ENCODE measurements at places on chromosomes 7 and 10.

DNA sequence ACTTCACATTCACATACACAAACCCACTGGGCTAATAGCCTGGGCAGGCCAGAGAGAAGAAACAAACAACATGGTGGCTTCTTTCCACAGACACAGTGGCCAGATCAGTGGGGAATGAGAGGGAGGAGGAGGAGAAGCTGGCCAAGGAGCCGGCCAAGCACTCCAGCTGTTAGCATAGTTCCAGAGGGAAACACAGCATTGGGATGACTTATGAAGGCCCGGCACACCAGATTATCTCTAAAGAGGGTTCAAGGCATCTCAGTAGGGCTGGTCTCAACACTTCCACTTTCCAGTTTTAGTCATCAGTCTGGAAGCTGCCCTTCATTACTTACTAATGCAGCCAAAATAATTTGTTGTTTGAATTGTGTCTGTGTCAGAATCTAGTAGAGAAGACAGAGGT, 42.1 kb upstream of the GPR26 start:
- DNase-seq, result no peak

- DNase-seq, result no peak
Observed at GRCh38 chr7:123750389-123751230, 1.8 kb upstream of the WASL start.

DNA sequence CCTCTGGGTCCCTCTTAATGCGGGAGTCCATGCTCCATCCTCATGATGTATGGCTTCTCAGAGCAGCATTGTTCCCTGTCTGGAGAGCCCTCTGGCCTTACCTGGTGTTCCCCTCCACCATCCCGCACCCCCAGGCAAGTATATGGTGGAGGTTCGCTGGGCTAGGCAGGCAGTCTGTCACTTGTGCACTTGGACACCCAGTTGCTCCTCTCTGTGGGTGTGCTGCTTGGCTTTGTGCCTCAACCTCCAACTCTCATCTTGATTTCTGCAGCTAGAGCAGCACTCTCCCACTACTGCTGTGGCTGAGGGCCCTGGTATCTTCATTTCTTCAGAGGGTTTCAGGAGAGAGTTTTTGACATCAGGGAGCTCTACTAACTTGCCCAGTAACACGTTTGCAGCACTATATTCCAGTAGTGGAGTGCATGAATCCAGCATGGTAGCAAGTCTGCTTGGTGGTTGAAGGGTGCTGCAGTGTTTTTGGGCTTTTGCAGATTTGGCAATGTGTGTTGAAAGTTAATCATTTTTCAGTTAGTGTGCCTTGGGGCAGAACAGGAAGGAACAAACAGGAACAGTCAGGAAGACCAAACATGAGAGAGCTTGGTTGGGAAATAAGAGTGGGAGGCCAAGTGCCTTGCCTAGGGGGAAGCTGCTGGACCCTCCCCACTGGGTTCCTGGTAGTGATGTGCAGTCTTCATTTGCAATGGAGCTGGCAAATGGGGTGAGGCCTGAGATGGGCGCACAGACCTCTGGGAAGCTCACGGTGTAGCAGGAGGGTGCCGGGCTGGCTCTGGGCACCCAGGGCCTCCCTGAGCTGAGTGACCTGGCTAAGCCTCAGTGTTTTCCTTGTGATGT, 37.4 kb downstream of the TSPAN14 start:
- peak; percentile 98 for DNase-seq

DNA sequence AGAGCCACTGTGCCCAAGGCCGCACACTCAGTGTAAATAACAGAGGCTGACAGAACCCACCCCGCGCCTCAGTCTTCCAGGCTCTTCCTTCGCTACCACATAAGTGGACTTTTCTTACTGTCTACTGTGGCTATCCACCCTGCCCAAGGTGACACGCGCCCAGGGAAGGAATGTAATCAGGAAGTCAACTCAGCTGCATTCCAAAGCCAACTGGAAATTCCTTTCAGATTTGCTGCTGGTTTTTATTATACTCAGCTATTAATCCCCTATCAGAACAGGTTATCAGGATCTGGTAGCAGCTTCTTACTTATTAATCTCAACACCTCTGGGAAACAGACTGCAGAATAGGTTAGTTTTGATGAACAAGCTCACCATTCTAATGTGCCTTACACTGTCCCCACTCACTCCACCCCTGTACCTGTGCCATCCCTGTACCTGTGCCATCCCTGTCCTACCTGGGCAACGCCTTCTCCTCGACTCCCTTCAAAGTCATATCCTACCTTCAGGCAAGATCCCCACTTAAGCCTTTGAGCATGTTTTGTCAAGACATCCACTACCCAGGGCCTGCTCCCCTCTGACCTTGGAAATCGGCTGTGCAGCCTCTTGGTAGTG, 90.7 kb downstream of the NHLRC2 start:
- no peak for DNase-seq

DNA sequence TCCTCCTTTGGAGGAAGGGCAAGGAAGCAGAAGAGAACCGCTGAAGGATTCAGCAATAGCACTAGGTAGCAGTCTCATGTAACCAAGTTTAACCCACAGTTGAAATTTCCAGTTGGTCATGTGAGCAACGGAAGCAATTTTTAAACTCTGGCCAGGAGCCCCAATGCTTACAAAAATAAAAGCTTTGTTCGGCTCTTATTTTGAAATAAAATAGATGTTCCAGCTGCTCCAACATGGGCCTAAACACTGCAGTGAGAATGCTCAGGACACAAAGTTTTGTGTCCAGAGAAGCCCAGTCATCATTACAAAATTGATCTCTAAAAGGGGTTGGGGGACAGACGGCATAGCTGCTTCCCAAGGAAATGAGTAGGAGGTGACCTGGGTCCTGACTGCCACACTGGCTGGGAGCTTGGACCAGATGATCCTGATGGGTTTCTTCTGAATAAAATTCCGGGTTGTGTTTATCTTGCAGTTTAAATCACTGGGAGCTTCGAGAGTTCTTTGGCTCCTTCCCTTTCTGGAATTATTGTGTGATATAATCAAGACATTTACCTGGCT, 452 bp upstream of the TMEM140 start:
- no peak for DNase-seq

DNA sequence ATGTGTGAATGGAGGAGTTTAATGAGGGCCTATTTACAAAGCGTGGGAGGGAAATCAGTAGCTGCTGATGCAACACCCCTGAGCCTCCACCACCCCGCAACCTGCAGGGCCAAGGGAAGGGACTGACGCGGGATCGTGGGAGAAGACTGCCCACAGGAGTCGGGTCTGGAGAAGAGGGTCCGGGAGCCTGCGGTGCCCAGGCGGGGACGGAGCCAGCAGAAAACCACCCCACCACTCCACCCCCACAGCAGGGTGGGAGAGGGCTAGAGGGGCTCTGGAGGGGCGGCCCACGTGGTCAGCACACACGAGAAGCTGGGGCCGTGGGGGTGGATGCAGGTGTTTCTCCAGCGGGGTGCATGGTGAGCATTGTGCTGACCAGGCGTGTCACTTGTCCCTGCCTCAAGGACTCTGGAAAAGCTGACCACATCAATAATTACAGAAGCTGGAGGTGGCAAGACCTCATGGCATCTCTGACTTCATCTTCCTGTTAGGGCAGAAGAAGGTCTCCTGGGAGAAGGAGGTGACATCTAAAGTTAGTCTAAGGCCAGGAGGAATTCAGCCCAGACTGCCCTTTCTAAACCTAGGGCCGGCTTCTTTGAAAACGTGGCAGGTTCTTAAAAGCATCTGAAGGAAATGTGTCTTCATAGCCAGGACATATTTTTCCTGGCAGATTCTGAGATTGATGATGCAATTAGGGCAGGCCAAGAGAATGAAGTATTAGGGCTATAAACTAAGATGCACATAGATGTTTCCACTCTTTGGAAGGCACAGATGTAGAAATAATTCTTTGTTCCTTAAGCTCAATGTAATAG, 150.9 kb downstream of the RGS10 start:
- peak; percentile 55 for DNase-seq

- DNase-seq, result peak; percentile 69
Observed at GRCh38 chr10:103069453-103070331, 123.4 kb downstream of the NT5C2 start.

DNA sequence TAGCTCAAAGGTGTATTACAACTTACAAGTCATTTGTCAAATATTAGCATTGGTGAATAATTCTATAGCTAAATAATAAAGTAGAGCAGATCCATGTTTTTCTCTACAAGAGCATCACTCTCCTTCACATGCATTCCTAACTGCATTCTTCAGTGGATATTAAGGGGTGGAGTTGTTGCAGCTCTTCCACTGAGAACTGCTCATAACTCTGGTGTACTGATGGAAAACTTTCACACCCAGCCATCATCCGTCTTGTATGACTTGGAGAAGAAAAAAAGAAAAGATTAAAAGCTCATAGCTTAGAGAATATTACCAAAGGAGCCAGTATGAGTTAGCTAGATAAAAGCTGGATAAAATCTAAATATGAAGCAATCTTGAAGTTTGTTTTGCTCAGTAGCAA, 10.2 kb upstream of the FAM13C start:
- no peak for DNase-seq

DNA sequence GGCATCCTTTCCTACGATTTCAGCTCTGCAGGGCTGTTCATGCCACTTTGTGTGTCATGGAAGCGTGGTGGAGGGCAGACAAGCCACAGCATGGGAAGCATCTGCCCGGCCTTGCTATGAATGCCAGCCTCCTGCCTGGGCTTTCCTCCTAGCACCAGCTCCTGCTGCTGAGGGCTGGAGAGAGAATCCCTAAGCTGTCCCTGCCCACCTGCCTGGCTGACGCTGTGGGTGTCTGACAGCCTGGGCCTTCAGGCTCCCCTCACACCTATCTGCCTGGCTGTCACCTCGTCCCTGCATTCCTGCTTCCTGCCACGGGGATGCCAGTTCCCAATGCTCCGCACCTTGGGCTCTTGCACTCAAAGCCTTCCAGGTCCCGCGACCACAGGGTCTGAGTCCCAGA, 606.5 kb upstream of the MGMT start:
- DNase-seq, result no peak

DNA sequence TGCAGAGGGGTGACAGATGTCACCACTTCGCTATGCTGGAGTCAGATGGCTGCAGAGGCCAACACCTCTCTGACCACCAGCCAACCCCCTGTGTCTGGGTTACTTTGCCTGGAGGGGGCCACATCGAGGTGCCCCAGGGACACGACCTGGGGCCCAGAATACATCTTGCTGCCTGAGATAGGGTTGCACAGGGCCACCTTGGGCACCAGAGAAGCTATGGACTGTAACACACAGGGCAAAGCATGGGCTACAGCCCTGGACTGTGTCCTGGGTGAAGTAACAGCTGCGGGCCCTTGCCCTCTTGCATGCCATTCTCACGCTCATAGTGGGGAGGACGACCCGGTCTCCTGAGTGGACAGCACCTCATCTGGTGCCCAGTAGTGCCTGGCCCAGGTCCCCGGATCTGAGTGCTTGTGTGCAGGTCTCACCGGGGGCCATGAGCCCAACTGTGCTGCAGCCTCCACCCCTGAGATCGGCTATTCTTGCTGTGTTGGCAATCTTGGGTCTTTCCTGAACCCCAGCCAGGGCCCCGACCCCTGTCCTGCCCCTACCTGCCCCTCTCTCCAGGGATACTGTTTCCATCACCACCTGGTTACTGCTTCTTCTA, 115.2 kb upstream of the GDF10 start:
- DNase-seq, result no peak

DNA sequence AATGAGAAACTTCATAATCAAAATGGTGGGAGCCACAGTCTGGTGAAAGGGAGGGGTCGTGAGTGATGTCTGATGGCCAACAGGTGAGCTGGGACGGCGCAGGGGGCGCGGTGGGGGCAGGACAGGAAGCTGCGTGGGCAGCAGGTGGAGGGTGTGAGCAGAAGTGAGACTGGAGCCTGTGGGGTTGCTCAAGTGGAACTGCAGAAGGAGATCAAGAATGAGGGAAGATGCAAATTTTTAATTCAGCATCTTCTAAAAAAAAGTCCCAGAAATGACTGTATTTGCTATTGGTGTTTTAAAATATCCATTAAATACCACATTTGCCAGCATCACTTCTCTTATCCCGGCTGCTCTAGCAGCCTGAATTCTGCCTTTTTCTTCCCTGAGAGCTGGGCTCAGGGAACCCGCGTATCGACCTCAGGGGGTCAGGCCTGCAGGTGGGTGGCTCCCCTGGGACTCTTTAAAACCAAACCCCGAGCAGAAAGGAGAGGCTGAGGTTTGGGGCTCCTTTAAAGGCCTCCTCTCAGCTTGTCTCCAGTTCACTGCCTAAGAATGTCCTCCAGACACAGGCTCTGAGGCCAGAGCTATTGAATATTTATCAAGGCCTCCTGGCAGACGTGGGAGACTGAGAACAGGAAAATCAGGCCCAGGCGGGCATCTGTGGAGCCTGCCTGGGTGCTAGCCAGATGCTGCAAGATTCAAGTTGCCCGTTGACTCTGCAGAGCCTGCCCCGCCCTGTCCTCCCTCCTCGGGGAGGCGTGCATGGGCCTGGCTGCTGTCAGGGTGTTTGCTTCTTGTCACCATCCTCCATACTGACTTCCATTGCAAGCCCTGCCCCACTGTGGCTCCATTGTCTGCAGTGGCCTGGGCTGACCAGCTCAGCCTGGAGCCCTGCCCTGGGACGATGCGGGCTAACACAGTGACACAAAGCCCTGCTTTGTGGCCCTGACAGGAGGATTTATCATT, 53.9 kb downstream of the SYPL1 start:
- DNase-seq, result no peak

GRCh38 chr7:149459201-149459539, 1.7 kb downstream of the ZNF777 start:
- DNase-seq, result peak; percentile 32

GRCh38 chr7:16926861-16927260, 45.1 kb upstream of the AGR3 start:
- DNase-seq, result no peak

- peak; percentile 95 for DNase-seq
Observed at GRCh38 chr7:1532456-1533254, 2.2 kb downstream of the MAFK start.

- DNase-seq, result no peak
Observed at GRCh38 chr7:29022291-29022988, 64.3 kb upstream of the TRIL start.

Data from NB4 (cell line).